ENCODE measurements at places on chromosomes 1 and 21.

GRCh38 chr1:147600119-147601111 is 59.1 kb downstream of the BCL9 start:
- no peak for DNase-seq

- DNase-seq = no peak
Measured at GRCh38 chr1:55071477-55071876, 32.1 kb downstream of the PCSK9 start.

- DNase-seq = no peak
Measured at GRCh38 chr21:37917612-37918011, 1.4 kb upstream of the KCNJ6 start.

- DNase-seq = no peak
Measured at GRCh38 chr1:215819114-215819513, 252.0 kb downstream of the KCTD3 start.

DNA sequence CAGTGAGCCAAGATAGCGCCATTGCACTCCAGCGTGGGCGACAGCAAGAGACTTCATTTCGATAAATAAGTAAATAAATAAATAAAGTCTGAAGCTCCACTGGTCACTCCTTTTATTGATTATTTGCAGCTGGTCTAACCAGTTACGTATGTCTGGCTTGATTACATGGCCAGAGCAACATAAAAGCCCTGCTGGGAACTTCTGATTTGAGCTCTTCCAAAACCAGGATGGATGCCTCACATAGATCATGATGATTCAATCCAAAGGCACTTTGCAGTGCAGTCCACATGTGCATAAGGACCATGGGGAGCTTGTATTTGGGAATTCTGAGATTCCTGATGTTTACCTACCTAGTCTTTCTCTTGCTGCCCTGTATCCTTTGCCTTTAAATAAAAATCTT is 24.0 kb downstream of the NSUN4 start:
- DNase-seq = no peak

DNA sequence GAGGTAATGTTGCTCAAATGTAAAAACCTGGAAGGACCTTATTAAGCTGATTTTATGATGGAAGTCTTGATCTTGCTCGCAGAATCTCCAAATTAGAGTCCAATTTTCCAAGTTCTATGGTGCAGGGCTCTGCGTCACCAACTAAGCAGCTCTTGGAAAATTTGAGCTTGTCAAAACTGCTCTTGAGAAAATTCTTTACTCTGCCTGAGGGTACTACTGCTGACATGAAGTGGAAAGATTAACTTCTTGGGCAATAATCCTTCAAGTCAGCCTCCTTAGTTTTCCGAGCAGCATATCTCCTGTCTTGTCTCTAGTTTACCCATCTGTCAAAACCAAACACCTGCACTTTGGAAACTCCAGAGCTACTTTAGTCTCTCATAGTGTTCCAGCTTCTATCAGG is 293.7 kb downstream of the KCTD3 start:
- no peak for DNase-seq

- DNase-seq = no peak
Measured at GRCh38 chr1:46065405-46065804, 67.0 kb downstream of the PIK3R3 start.

- DNase-seq = no peak
Measured at GRCh38 chr1:181178241-181178879, 89.9 kb downstream of the IER5 start.

Measured in posterior cingulate gyrus (tissue), 11 donors.